ENCODE measurements at places on chromosomes 5 and 9.

DNA sequence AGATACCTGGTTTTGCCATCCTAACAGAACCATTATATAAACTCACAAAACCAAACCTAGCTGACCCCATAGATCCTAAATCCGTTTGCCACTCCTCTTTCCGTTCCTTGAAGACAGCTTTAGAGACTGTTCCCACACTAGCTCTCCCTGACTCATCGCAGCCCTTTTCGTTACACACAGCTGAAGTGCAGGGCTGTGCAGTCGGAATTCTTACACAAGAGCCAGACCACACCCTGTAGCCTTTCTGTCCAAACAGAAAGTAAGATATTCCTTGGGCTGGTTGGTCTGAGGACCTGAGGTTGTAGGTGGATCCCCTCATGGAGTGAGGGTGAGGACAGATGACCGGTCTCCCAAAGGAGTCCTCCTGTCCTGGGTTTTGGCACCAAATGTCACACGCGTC, 56.7 kb upstream of the NAA35 start:
- no peaks in the 10 kb centered on the region for H3K27me3 ChIP-seq
- H3K36me3 ChIP-seq = no peaks in the 10 kb centered on the region
- no peak overlapping the region for H3K4me3 ChIP-seq
- H3K4me1 ChIP-seq = no peaks in the 10 kb centered on the region

DNA sequence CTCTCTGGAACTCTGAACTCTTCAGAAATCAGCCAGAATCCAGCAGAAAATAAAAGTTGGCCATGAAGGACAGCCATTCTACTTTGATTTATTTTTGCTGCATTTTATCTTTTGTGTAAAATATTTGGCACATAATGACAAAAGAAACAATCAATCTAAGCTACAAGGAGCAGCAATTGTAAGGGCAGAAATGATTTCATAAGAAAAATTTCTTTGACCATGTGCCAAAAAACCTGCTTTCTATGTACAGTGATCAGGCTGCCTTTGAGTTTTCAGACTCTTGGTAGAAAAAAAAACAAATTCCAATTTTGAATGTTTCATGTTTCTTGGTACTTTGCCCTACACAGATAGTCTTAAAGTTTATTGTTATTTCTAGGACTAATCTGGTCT, 69.8 kb upstream of the SLC1A3 start:
- no peaks in the 10 kb centered on the region for H3K36me3 ChIP-seq
- H3K4me1 ChIP-seq = no peaks in the 10 kb centered on the region
- no peak for DNase-seq
- H3K27ac ChIP-seq = no peak overlapping the region
- H3K27me3 ChIP-seq = no peaks in the 10 kb centered on the region

DNA sequence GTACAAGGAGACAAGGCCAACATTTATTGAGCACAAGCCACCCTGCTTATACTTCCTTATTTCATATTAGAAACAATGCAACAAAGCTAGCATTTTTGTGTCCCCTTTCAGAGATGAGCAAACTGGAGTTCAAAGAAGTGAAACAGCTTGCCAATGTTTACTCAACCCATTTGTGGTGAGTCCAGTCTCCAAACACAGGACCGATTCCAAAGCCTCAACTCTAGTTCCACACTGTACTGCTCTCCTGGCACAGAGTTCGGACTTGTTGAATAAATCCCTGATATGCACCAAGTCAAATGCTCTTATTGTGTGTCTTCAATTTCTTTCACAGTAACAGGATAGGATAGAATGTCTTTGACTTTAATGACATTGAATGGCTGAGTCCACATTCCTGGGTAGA, 604.8 kb upstream of the BRINP1 start:
- no peaks in the 10 kb centered on the region for H3K27me3 ChIP-seq
- no peaks in the 10 kb centered on the region for H3K4me1 ChIP-seq
- H3K27ac ChIP-seq = no peak overlapping the region
- H3K36me3 ChIP-seq = no peaks in the 10 kb centered on the region

- DNase-seq = no peak
- no peak overlapping the region for H3K4me3 ChIP-seq
- H3K4me1 ChIP-seq = peaks cover 24% of the 10 kb centered on the region
- H3K27me3 ChIP-seq = no peaks in the 10 kb centered on the region
- peak overlapping the region; percentile 14 for H3K27ac ChIP-seq
These were observed 125.9 kb downstream of the EHMT1 start for GRCh38 chr9:137744632-137745183.

DNA sequence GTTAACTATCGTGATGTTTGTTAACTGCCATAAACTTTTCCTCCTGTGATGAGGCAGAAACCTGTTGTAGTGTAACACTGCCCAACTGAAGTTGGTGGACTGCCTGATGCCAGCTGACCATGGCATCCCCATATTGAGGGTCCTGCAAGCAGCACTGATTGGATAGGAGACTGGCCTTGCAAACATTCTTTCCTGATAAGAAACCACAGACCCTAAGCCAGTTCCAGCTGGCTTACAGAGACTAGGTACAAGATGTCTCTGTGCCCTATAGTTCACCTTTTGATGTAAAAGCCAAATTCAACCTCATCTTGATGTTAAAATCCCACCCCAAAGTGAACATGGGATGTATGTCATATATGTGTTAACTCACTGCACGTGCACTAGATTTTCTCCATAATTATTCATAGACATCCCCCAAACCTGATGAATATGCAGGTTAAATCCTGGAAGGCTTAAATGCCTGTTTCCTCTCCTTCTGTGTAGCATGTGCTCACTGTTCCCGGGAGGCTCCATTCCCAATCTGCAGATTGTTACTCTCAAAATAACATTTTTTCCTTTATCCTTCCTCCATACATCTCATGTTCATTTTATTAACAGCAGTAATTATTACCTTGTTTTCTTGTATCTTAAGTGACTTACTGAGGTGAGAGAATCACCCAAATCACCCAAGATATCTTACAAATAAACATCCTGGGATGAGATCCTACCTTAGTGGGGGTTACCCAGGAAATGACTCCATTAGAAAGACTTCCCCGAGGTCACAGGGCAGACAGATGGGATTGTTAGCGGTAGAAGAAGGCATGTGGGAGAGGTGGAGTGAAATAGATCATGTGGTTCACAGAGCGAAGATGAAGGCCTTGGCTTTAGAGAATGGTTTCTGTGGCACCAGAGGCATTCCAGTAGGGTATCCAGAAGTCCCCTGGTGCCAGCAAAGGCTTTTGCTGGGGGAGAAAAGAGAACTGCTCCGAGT, 566.7 kb downstream of the CCDC171 start:
- DNase-seq = no peak
- no peaks in the 10 kb centered on the region for H3K36me3 ChIP-seq
- no peaks in the 10 kb centered on the region for H3K27me3 ChIP-seq
- H3K27ac ChIP-seq = no peak overlapping the region
- no peak overlapping the region for H3K4me3 ChIP-seq
- H3K4me1 ChIP-seq = no peaks in the 10 kb centered on the region

- H3K4me3 ChIP-seq = no peak overlapping the region
- no peak overlapping the region for H3K27ac ChIP-seq
- peak; percentile 46 for DNase-seq
- H3K36me3 ChIP-seq = no peaks in the 10 kb centered on the region
- H3K27me3 ChIP-seq = no peaks in the 10 kb centered on the region
- no peaks in the 10 kb centered on the region for H3K4me1 ChIP-seq
These were observed 38.7 kb downstream of the NLN start for GRCh38 chr5:65760504-65761275.

DNA sequence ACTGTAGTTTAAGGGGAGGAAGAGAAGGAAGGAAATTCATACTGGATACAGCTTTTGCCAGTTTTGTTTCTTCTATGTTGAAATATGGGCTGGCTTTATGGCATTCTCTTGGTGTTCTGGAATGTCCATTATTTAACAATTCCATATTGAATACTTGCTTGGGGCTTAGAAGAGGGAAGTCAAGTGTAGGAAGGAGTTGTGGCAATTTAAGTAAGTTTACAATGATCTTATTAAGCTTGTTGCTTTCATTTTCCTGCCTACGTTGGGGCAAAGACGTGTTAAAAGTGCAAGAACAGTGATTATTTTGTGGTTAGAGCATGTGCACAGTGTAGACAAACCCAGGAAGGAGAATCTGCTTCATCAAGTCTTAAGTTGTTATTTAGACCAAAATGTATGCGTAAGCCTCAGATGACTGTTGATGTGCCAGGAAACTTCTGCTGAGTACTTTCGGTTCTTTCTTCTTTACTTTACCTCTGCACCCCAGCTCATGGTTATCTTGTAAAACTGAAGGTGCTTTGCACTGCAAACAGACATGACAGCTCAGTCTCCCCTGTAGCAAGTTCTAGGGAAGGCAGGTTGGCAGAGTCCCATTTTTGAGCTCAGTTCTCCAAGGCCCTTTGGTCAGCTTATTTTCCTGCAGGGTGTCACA, 75.8 kb downstream of the F2RL2 start:
- H3K4me1 ChIP-seq = peaks cover 82% of the 10 kb centered on the region
- peak overlapping the region; percentile 80 for H3K27ac ChIP-seq
- peak; percentile 95 for DNase-seq
- H3K27me3 ChIP-seq = no peaks in the 10 kb centered on the region
- no peaks in the 10 kb centered on the region for H3K36me3 ChIP-seq

DNA sequence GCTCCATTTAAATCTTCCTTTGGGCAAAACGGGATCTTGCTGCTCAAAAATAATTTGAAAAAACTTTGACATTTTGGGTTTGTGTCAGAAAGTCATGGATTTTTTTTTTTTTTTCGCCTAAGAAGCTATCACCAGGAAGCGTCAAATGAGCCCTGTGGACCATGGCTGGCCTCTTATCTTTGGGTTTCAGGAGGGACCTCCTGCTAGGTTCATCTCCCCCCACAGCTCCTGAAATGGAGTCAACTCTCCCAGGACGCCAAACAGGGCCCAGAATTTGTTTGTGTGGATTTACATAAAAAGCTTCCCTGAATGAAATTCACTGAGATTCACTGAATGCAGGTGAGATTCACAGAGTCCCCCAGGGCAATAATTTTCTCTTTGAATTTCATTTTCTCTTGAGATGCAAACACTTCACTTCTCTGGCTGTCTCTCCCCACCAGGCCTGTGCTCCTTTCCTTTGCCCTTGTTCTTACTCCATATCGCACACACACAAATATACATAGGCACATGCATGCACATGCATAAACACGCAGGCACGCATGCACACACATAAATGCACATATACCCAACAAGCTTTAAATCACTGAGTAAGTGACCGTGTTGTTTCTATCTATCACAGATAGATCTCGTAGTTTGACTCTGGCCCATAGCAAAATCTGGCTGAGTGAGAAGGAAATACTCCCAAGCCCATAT, 55.3 kb upstream of the GALNT10 start:
- peaks cover 5% of the 10 kb centered on the region for H3K27me3 ChIP-seq
- no peak overlapping the region for H3K4me3 ChIP-seq
- no peak for DNase-seq
- H3K27ac ChIP-seq = no peak overlapping the region
- no peaks in the 10 kb centered on the region for H3K36me3 ChIP-seq

DNA sequence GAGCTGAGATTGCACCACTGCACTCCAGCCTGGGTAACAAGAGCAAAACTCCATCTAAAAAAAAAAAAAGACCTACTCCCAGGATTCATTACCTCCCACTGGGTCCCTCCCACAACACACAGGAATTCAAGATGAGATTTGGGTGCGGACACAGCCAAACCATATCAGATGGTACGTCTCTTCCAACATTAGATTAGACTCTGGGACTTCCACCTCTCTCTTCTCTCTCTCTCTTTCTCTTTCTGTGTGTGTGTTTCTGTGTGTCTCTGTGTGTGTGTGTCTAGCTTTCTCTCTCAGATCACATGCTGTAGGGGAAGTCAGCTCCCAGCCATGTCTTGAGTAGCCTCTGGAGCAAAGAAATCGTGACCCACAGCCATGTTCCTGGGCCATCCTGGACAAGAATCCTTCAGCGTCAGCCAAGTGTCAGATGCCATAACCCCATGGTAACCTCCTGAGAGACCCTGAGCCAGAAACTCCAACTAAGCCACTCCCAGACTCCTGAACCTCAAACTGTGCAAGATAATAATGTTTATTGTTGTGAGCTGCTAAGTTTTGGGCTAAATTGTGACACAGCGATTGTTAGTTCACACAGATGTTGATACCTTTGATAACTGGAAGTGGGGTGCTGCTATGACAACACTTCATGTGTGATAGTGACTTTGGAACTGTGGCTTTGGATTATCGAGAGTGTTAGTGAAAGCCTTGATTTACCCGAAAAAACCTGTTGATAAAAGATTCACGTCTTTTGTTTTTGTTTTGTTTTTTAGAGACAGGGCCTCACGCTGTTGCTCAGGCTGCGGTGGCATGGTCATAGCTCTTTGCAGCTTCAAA, 4.1 kb upstream of the CMBL start:
- no peaks in the 10 kb centered on the region for H3K36me3 ChIP-seq
- H3K4me3 ChIP-seq = no peak overlapping the region
- no peaks in the 10 kb centered on the region for H3K27me3 ChIP-seq
- H3K27ac ChIP-seq = no peak overlapping the region

- H3K4me1 ChIP-seq = peaks cover 58% of the 10 kb centered on the region
- peak overlapping the region; percentile 95 for H3K4me3 ChIP-seq
- peak overlapping the region; percentile 92 for H3K27ac ChIP-seq
- no peaks in the 10 kb centered on the region for H3K27me3 ChIP-seq
- H3K36me3 ChIP-seq = peaks cover 34% of the 10 kb centered on the region
These were observed 747 bp downstream of the LRSAM1 start for GRCh38 chr9:127451858-127452656.

DNA sequence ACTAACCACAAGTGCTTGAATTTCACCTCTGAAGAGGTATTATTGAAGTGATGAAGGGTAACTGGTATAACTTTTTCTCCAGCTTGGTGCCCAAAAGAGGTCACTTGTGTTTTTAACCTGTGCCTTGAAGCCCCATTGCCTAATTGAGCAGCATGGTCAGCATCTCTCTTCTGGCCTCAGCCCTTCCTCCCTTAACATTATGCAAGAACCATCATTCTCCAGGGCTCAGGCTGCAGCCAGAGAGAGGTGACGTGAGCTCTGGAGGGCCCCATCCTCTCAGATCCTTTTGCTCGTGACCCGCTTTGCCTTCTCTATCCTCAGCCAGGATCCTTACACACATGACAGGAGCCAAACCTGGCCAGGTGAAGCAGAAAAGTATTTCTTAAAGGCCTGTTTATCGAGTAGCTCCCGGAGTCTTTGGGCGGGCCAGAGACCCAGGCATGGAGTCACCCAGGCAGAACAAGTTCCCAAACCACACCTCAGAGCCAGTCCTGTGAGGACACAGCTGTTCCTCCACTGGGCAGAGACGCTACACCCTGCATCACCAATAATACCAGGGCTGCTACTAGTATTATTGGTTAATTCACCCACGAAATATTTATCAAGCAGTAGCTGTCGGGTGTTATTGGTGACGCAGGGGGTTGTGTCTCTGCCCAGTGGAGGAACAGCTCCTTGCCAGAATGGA, 29.6 kb upstream of the BOD1 start:
- H3K4me3 ChIP-seq = no peak overlapping the region
- H3K4me1 ChIP-seq = no peaks in the 10 kb centered on the region
- H3K27me3 ChIP-seq = no peaks in the 10 kb centered on the region
- no peaks in the 10 kb centered on the region for H3K36me3 ChIP-seq

- H3K4me3 ChIP-seq = no peak overlapping the region
- DNase-seq = no peak
These were observed 1985.2 kb upstream of the CDH9 start for GRCh38 chr5:29023541-29023940.

GRCh38 chr5:88830567-88830966, 52.4 kb downstream of the MEF2C start:
- H3K27me3 ChIP-seq = no peaks in the 10 kb centered on the region
- no peaks in the 10 kb centered on the region for H3K36me3 ChIP-seq
- H3K27ac ChIP-seq = peak overlapping the region; percentile 27
- no peak overlapping the region for H3K4me3 ChIP-seq
- DNase-seq = no peak
